ENCODE measurements at places on chromosomes 3 and 15. TPM values are rescaled to one million over a fixed set of nuclear protein-coding genes. Genes with fewer than 3 reads are reported as not detected.

GRCh38 chr3:181718369-181718768, 6.6 kb downstream of the SOX2 start:
- no peak for DNase-seq

DNA sequence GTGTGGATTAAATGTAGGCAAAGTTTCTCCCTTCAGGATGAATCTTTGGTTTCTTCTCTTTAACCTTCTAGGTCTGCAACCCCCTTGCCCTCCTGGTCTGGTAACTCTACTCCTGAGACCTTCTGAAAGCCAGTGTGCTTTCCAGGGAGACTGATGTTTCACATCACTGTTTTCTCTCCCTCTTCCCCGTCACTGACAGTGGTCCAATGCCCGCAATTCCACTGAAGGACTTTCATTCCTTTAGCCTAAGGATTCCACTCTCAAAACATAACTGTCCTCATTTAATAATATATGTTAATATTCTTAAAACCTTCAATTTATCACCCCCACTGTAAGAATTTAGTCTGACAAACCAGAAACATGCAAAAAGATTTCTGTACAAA, 101.5 kb upstream of the CPNE4 start:
- no peak for DNase-seq

- DNase-seq, result no peak
These were observed 112.2 kb upstream of the SLC4A7 start for GRCh38 chr3:27596334-27596841.

- peak; percentile 64 for DNase-seq
These were observed 71.0 kb downstream of the SQOR start for GRCh38 chr15:45705510-45706473.

Gene KCNMB2
- polyA plus RNA-seq, result 13.1 TPM

- DNase-seq, result no peak
These were observed 55.3 kb downstream of the ROPN1B start for GRCh38 chr3:126024049-126024854.

DNA sequence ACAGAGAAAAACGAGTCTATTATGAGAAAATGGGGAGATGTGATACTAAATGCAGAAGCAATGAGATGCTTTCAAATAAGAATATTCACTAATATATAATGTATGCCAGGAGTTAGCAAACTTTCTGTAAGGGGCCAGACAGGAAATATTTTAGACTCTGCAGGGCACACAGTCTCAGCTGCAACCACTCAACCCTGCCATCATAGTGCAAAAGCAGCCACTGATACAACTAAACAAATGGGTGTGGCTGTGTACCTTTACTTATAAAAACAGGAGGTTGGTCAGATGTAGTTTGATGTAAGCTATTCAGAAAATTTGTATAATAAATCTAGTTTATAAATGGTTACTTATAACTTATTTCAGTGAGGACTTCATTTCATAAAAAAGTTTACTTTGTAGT, 78.1 kb downstream of the FBXL22 start:
- DNase-seq, result no peak

GRCh38 chr3:193210618-193211017, 30.4 kb upstream of the PLAAT1 start:
- no peak for DNase-seq

Gene WWTR1
- polyA plus RNA-seq, result 71.8 TPM

Data from forelimb muscle (tissue), 1 donor.